PC-3 (cell line): ENCODE measurements at places on chromosomes 3 and 15.

GRCh38 chr15:39088156-39088555, 492.7 kb upstream of the THBS1 start:
- no peaks in the 10 kb centered on the region for H3K4me1 ChIP-seq
- DNase-seq = no peak
- no peak overlapping the region for H3K4me3 ChIP-seq
- no peaks in the 10 kb centered on the region for H3K36me3 ChIP-seq
- H3K27me3 ChIP-seq = no peaks in the 10 kb centered on the region

DNA sequence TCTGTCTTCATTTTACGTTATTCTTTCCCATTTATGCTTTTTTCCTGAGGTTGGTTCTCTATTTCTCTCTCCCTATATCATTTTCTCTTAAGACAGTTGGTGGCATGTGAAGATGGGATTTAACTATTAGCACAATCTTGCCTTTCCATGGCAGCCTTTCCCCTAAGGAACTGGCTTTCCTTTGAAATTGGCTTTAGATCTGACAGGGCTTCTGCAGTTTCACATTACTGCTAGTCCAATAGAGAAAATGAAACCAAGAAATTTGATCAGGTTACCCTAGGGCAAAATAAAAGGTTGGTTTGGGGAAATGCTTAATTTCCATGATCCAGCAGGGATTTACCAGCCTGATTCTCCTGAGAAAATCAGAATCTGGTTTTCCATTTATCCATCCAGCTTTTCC, 22.7 kb upstream of the CHL1 start:
- no peaks in the 10 kb centered on the region for H3K4me1 ChIP-seq
- H3K27me3 ChIP-seq = no peaks in the 10 kb centered on the region
- H3K4me3 ChIP-seq = no peak overlapping the region
- H3K36me3 ChIP-seq = no peaks in the 10 kb centered on the region
- no peak overlapping the region for H3K27ac ChIP-seq

DNA sequence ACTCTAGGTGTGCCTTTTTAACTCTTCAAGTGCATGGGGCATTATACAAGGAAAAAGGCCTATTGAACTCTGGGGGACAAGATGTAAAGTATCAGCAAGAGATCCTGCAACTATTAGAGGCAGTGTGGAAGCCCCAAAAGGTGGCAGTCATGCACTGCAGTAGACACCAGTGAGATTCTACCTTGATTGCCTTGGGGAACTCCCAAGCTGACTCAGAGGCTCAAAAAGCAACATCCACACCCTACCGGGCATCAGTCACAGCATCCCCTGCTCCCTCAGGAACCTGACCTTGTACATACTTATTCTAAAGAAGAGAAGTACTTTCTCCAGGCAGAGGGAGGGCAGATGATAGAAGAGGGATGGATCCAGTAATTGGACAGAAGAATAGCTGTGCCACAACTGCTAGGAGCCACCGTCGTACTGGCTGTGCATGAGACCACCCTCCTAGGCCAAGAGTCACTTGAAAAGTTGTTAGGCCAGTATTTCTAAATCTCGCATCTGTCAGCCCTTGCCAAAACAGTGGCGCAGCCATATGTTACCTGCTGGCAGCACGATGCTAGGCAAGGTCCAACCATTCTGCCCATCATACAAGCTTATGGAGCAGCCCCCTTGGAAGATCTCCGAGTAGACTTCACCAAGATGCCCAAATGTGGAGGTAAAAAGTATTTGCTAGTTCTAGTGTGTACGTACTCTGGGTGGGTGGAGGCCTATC, 523.1 kb upstream of the FRG2C start:
- no peak for DNase-seq
- no peaks in the 10 kb centered on the region for H3K27me3 ChIP-seq
- no peaks in the 10 kb centered on the region for H3K36me3 ChIP-seq
- H3K27ac ChIP-seq = no peak overlapping the region

GRCh38 chr3:26247712-26248111, 374.9 kb upstream of the LRRC3B start:
- H3K4me3 ChIP-seq = no peak overlapping the region
- DNase-seq = no peak
- no peaks in the 10 kb centered on the region for H3K27me3 ChIP-seq
- H3K4me1 ChIP-seq = no peaks in the 10 kb centered on the region

- H3K36me3 ChIP-seq = no peaks in the 10 kb centered on the region; the same call in 1 of the 2 replicates
- H3K4me1 ChIP-seq = peaks cover 39% of the 10 kb centered on the region
- no peak overlapping the region for H3K27ac ChIP-seq
These were observed 2.6 kb downstream of the PRRT3 start for GRCh38 chr3:9949626-9950025.

DNA sequence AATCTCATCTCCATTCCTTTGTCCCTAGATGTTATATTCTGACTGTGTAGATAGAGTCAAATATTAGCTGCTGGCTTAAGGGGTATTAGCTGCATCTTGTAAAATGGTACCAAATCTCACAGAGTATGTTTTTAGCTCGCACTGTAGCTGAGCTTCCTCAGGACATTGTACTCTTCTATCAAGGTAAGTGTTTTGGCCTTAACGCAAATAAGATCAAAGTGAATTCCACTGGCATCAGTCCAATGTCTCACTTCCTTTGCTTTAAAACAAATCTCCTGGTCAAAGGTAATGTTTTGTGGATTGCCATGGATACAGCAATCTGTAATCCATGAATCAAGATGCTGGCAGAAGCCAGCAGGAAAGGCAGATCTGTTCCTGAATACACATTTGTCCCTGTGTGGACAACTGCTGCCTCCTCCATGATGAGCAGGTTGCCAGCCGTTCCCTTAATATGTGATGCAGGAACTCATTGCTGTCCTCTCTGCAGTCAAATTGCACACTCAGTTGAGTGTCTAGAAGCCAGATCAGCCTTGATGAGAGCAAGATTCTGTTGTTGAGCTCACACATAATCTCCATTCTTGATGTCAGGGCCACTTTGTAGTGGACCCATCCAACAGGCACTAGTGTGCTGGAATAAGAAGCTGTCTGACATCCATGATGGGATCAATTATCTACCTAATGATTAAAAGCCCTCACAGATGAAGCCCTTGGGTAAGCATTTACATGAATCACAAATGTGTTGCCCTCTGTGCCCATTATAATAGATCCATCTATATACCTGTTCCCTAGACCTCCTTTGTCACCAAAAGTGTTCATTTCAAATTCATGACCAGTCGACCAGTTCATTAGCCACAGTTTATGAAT, 96.6 kb upstream of the AGTR1 start:
- no peaks in the 10 kb centered on the region for H3K27me3 ChIP-seq
- peak; percentile 50 for DNase-seq
- H3K4me1 ChIP-seq = peaks cover 7% of the 10 kb centered on the region; the same call in 1 of the 2 replicates

- H3K27me3 ChIP-seq = no peaks in the 10 kb centered on the region
- H3K36me3 ChIP-seq = no peaks in the 10 kb centered on the region
- DNase-seq = peak; percentile 70
- H3K4me3 ChIP-seq = no peak overlapping the region
- no peaks in the 10 kb centered on the region; the same call in 1 of the 2 replicates for H3K4me1 ChIP-seq
- H3K27ac ChIP-seq = peak overlapping the region; percentile 67
These were observed 28.6 kb downstream of the COL6A5 start for GRCh38 chr3:130374033-130374432.

DNA sequence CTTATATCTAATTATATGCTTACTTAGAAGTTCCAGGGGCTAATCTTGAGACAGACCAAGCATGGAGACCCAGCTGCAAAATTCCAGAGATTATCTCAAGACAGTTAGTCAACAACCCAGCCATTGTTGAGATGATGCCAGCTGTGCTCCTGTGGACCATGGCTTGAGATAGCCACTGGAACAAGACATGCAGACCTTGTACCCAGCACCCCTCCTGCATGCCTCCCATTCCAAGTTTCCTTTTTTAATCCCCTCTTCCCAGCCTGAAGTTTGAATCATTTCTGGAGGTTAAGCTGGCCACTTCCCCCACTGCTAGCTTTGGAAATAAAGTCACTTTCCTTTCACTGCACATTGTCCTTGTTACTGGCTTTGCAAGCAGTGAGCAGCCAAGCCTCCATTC, 53.8 kb downstream of the IMPG2 start:
- no peaks in the 10 kb centered on the region for H3K4me1 ChIP-seq
- H3K36me3 ChIP-seq = no peaks in the 10 kb centered on the region
- DNase-seq = no peak
- H3K27ac ChIP-seq = no peak overlapping the region
- no peak overlapping the region for H3K4me3 ChIP-seq

- no peak overlapping the region for H3K4me3 ChIP-seq
- DNase-seq = no peak
- H3K4me1 ChIP-seq = no peaks in the 10 kb centered on the region
- no peaks in the 10 kb centered on the region for H3K27me3 ChIP-seq
These were observed 640.5 kb downstream of the ZPLD1 start for GRCh38 chr3:103075282-103075681.

DNA sequence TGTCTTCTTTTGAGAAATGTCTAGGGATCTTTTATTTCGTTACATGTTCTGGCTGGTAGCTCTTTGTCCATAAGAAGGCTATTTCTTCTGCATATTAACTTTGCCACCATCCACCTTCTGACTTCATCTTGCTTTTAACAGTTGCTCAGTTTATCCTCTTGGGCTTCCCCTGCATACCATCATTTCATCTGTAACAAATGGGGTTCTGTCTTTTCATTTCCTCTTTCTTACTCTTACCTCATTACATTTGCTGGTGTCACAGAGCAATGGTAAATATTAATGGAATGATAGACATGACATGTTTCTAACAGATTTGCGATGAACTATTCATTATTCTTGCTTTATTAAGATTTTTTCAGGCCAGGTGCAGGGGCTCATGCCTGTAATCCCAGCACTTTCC, 62.4 kb downstream of the GASK1A start:
- H3K27me3 ChIP-seq = peaks cover 17% of the 10 kb centered on the region
- no peak overlapping the region for H3K4me3 ChIP-seq
- no peak for DNase-seq
- H3K4me1 ChIP-seq = no peaks in the 10 kb centered on the region
- no peak overlapping the region for H3K27ac ChIP-seq
- no peaks in the 10 kb centered on the region for H3K36me3 ChIP-seq

GRCh38 chr3:177715980-177716379, 518.7 kb upstream of the TBL1XR1 start:
- H3K27ac ChIP-seq = no peak overlapping the region
- no peaks in the 10 kb centered on the region for H3K27me3 ChIP-seq
- no peak for DNase-seq
- no peaks in the 10 kb centered on the region for H3K4me1 ChIP-seq
